ENCODE measurements at places on chromosomes 11 and 22.

GRCh38 chr22:28116219-28116673 is 197.2 kb upstream of the PITPNB start:
- DNase-seq, result no peak

- no peak for DNase-seq
These were observed 590.2 kb upstream of the LRRC4C start for GRCh38 chr11:42049650-42050049.

GRCh38 chr11:119481021-119481666 is 58.2 kb upstream of the THY1 start:
- peak; percentile 73 for DNase-seq

DNA sequence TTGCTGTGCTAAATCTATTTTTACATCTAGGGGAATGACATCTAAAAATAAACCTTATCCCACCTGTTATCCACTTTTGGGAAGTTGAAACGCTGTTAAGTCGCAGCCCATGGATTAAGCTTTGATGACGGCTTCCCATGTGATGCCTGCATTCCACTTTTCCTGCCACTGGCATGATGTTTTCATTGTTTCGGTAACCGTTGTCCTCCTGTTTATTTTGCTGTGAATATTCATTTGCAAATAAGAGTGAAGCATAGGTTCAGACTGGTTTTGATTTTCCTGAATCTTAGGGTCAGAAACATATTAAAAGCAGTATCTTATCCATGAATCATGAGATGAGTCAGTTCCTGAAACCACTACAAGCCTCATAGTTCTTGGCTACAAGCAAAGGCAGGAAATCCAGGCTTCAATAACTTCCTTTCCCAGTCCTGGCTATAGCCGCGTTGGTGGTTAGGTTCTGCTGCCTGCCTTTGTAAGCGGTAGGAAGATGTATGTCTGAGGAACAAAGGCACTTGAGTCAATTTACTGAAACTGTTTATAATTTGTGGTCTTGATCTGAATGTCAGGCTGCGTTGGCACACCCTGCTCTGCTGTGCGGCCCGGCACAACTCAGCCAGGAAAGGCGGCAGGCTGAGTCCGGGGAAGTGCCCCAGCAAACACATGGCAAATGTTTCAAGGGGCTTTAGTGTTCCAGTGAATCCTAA is 19.4 kb downstream of the TEAD1 start:
- peak; percentile 62 for DNase-seq

DNA sequence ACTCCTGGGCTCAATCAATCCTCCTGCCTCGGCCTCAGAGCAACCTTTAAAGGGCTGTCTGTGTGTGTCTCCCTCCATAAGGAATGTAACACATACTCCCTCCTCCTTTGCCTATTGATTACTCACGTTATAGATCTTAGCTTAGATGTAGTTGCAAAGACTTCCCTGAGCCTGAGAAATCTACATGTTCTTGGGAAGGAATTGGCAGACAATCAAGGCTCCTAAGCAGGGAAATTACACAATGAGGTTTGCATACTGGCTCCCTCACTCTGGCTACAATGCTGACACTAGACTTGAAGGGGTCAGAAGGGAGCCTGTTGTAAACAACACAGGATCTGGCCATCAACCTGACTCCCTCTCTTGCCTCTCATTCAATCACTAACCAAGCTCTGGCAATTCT is 5.2 kb upstream of the OLFML1 start:
- DNase-seq, result no peak

- DNase-seq, result no peak
These were observed 59.7 kb downstream of the MYH9 start for GRCh38 chr22:36327922-36328551.

DNA sequence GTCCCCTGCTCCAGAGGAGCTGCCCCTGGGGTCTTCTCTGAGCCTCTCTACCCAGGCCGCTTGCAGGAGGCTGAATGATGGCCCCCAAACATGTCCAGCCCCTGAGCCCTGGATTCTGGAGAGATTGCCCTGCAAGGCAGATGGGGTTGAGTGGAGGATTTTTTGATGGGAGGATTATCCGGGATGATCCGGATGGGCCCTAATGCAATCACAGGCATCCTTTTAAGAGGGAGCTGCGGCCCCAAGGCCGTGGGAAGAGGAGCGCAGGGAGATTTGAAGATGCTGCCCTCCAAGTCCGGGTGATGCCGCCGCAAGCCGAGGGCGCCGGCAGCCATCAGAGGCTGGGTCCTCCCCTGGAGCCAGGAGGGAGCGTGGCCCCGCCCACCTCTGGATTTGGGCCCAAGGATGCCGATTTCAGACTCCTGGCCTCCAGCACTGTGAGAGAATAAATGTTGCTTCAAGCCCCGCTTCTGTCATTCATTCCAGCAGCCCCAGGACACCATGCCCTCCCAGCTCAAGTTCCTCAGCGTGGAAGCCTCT is 66.0 kb downstream of the WNT7B start:
- DNase-seq, result no peak

DNA sequence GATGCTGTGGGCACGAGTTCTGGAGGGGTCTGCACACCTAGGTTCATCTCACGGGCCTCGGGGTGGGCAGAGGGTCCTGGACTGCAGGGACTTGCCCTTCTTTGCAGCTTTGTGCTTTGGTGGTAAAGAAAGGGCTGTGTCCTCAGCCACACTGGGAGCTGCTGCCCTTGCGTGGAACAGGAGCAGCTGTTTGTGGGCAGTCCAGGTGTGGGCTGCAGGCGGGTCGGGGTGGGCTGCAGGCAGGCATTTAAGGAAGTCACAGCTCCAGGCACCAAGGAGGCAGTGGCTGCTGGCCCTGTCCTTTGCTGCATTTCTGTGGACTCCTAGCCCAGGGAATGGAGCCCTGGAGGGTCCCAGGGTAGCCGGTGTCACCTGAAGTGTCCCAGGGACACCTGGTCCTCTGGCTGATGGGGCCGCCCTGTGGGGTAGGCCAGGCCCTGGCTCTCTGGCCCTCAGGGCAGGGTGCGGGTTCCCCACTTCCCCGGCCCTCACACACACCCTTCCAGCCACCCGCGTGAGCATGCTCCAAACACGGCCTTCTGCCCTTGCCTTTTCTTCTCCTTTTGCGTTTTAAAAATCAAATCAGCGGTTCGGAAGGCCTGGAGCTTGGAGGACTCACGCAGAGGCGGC is 1240.3 kb downstream of the BRD1 start:
- peak; percentile 29 for DNase-seq

DNA sequence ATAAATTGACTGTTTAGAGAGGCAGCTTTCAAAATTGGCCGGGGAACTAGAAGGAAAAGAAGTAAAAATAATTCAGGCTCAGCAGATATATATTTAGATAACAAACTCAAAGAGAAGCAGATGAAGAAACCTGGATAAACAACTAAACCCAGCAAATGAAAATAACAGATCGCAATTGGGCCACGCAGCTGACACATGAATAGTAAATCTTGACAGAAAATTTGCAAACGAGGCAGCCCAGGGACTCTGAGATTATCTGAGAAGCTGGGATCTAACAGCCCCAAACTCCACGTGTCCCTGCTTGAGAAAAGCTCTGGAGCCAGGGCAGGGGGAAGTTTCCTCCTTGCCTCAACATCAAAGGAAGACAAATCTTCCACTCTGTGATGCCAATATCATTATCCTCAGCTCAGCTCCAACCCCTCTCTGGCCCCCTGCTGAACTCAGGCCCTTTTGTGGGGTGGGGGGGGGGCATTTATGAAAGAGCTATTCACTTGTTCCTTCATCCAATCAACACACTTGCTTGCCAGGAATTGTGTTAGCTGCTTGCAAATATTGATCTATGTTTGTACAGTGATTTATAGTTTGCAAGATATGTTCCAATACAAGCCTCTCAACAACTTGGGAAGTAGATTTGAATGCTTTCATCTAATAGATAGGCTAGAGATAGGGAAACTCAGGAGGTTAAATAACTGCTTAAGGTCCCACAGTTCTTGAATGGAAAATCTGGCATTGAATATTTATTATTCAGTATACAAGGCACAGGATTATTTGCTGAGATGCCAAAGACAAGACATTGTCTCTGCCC is 72.5 kb upstream of the C11orf87 start:
- DNase-seq, result no peak
